ENCODE measurements at places on chromosomes 7 and 10.
A peak's percentile ranks its signal among the peaks of the same experiment; 100 is the strongest.

DNA sequence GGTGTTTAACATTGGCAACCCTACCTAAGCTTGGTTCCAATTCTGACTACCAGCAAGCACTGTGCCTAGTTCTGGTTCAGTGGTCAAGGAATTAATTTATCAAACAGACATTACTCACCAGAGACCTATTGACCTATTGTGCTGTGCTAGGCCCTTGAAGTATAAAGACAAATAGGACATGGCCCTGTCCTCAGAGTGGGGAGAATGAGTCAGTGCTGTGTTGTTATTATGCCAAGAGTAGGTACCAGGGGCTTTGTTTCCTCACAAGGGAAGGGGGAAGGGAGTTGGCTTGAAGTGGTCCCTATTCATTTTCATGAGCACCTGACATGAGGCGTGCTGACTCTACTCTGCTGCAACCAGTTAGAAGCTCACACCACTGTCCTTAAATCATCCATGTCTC is 62.6 kb upstream of the PLPP4 start:
- no peak for DNase-seq

- no peak for DNase-seq
Observed at GRCh38 chr10:122159141-122159970, 111.7 kb upstream of the BTBD16 start.

DNA sequence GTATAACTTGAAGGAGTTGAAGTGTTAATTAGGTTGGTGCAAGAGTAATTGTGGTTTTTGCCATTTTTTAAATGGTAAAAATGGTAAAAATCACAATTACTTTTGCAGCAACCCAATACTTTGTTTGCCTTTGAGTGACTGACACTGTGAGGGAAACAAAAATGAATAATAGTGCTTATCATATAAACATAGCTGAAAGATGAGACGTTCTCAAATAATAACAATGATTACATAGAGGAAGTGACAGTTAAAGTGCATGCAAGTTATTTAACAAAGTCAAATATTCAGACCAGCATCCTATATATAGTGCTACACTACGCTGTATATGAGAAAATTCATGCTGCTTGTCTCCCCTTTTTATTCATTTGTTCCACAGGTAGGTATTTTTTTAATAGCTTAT is 4.7 kb upstream of the HBP1 start:
- DNase-seq: no peak

GRCh38 chr10:94983555-94983954 is 45.1 kb downstream of the CYP2C9 start:
- DNase-seq: no peak

- no peak for DNase-seq
Observed at GRCh38 chr7:15279640-15280039, 282.2 kb downstream of the AGMO start.

- no peak for DNase-seq
Observed at GRCh38 chr7:7434329-7434728, 101.3 kb downstream of the COL28A1 start.

GRCh38 chr10:79255007-79255507 is 92.2 kb upstream of the PPIF start:
- no peak for DNase-seq

DNA sequence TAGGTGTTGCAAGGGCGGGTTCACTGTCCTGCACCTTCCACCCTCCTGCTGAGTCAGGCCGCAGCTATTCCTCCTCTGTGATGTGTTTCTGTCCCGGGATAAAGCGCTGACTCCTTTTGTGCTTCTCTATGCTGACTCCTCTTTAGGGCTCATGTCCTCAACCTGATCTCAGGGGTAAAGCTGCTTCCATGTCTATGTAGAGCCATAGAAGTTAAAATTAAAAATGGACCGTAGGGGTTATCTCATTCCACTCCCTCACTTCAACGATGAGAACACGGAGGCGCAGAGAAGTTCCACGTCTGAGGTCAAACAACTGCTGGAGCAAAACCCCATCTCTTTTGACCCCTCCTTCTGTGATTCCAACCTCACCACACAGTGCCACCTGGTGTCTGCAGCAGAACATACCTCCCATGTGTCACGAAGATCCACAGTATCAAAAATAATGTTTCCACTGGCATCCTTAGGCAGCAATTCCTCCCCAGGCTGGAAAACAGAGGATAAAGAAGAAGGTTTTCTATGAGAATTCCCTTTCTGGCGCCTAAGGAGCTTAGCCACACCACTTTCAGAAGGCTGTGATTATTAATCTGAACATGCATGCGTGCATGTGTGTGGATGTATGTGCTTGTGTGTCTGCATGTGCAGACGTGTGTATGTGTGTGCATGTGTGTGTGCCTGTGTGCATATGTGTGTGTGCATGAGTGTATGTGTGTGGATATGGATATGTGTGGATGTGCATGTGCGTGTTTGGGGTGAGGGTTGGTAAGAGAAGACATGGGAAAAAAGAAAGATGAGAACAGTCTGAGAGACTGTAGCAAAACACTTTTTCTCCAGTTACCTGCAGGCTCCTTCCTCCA is 81.2 kb upstream of the UCN3 start:
- peak; percentile 68 for DNase-seq

- DNase-seq: no peak
Observed at GRCh38 chr7:106125417-106125816, 13.3 kb upstream of the SYPL1 start.

DNA sequence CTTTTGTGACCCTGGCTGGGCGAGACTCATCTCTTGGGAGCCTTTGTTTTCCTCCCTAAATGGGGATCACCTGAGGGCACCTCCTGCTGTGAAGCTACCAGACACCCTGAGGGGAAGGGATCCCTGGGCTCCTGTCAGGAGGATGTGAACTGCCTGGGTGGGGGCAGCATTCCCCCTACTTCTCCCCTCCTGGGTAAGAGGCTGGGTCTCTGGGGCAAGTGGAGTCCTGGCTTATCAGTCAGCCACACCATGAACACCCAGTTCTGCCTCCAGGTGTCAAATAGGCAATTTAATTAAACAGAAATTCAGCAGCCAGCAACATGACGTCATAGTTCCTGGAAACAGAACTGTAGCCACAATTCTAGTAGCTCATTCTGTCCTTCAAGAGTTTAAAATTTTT is 97.7 kb upstream of the RET start:
- DNase-seq: no peak

DNA sequence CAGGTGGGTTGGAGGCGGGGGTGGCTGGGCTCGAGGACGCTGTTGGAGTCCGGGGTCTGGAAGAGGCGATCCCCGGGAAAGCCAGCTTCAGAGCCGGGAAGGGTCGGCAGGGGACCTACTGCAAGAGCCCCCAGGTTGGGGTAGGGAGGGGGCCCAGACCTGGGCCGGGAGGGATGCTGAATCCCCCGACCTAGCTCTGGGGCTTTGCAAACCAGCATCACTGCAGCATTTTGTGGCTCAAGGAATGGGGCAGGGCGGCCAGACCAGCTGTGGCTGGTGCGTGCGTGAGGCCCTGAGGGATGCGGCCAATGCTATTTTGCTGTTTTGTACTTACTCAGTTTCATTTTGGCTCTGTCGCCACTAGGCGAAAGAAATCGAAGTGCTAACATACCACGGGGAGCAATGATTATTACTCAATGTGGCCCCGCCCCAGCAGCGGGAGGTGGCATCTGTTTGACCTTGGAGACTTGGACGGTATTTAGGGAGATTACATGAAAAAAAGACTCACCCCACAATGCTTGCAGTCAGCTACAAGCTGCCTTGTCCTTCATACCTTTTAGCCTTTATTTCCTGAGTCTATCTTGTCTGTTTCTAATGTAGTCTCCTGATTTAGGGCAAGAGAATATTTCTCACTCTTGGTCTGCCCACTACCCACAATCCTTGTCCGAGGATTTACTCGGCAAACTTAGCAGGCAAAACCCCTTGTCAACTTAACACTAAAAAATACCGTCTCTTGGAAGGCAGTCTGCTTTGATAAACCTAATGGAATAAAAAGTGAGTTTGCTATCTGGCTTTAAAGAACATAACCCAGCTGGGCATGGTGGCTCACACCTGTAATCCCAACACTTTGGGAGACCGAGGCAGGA is 16.2 kb downstream of the HSPB1 start:
- DNase-seq: peak; percentile 59

DNA sequence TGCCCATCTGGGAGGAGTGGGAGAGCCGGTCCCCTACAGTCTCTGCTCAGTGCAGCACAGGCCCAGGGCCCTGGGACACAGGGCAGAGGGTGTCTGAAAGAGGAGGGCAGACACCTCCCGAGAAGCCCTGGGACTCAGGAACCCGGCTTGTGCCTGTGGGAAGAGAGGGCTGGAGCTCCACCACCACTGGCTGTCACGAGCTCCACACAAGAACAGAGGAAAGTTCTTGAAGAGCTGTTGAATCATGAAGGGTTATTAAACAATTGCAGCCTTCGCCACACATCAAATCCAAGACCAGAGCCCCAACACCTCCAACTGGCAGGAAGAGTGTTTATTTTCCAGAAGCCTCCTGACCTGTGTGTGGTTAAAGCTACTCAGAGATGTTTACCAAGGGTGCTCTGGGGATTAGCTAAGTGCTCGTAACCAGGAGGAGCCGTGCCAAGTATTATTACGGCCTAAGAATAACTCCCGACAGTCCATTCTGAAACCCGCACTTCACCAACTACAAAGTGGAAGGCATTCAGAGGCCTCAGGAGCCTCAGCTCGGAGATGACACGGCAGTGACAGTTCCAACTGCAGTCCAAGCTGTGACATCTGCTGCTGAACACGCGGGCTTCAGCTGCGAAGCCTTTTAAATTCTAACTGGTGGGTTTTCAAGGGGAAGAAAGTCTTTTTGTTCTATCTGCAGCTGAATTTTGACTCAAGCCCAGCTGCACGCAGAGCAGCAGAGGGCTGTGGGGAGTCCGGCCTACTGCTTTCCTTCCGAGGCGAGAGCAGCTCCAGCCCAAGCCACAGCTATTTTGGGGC is 75.1 kb downstream of the MAD1L1 start:
- DNase-seq: no peak

DNA sequence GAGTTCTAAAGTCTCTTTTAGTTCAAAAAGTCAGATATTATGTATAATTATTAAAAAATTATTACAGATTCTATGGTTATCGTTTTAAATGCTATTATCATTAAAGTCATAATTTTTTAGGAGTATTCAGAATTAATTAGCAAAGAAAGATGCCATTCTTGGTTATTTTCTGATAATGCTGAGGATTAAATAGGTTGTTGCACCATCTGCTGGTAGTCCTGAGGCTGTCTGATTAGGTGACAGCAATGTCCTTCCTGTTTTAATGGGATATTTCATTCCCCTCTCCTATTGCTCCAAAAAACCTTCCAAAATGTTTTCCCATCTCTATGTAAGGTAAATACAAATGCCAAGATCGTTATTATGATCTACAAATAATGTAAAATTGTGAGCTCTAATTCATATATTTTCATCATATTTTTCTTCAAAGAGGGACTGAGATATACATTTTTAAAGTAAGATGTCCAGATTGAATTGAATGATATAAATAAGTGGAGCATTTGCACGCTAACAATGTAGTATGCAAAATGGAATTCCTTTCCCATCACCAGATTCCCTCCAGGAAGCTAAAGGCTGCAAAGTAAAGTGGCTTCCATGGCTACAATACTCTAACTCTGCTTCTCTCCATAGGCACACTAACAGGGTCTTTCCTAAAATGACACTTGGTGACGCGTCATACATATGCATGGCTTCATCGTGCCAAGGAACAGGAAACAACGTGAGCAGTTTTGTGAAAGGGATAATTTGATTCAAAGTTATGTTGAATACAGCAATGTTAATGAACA is 58.8 kb upstream of the AKR1E2 start:
- DNase-seq: peak; percentile 4

DNA sequence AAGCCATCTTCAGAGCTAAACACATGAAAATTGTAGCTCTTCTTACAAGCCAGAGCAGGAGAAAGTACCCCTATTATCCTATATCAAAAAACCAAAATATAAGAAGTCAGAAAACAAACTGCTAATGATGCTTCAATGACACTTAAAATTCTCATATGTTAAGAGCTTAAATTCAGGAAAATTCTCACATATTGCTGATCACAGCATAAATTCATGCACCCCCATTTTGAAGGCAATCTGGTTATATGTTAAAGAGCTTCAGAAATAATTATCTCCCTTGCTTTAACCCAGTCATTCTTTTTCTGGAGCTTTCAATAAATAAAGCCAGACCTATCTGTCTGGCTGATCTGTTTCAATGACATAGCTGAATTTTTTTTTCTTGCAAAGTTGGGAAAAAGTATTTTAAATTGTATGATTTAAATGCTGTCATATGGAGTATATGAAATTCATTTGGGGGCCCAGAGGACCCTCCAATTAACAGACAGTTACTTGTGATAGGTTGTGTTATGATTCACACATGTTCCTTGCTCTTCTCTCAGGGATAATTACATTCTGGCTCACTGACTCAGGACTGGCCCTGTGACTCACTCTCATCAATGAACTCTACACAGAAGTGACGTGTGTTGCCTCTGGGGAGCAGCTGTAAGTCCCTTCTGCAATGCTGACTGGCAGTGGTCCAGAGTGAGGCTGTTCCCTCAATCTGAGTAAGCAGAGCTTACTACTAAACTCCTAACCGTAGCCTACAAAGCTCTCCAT is 85.2 kb downstream of the HGF start:
- DNase-seq: no peak

DNA sequence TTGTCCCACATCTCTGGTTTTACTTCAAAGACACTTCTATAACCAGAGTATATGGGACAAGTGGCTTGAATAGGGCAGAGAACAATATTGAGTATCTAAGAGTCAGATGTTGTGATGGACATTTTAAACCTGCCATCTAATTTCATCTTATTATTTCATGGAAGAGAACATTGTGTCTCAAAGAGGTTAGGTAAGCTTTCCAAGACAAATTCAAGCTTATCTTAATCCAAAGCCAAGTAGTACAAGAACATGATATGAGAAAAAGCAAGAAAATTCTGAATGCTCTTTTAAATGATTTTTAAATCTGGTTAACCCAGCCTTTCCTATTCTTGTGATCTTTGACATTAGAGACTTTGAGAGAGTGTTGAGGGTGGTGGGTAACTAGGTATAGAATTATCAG is 65.3 kb upstream of the ZNF804B start:
- no peak for DNase-seq

- peak; percentile 24 for DNase-seq
Observed at GRCh38 chr10:120336911-120337540, 120.0 kb upstream of the PLPP4 start.

DNA sequence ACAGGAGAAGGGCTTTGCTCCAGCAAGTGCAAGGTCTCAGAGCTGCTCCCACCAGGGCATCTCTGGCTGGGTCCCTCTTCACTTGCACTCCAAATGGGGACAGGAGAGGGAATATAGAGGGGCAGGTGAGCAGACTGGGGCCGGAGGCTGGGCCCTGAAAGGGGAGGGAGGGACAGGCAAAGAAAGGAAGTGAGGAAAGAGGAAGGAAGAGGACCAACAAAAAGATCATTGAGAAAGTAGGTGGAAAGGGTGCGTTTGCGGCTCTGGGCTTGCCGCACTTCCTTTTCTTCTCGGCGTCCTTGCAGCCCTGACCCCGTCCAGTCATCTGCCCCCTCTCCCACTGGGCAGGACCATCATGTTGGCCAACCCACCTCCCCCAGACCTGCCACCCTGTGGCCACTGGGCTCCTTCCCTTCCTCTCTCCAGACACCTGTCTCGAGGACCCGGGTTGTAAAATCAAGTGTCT is 14.0 kb downstream of the ITPRIP start:
- DNase-seq: no peak

- no peak for DNase-seq
Observed at GRCh38 chr7:129665013-129665401, 53.5 kb downstream of the NRF1 start.
